ENCODE measurements at places on chromosomes 12 and 14.

DNA sequence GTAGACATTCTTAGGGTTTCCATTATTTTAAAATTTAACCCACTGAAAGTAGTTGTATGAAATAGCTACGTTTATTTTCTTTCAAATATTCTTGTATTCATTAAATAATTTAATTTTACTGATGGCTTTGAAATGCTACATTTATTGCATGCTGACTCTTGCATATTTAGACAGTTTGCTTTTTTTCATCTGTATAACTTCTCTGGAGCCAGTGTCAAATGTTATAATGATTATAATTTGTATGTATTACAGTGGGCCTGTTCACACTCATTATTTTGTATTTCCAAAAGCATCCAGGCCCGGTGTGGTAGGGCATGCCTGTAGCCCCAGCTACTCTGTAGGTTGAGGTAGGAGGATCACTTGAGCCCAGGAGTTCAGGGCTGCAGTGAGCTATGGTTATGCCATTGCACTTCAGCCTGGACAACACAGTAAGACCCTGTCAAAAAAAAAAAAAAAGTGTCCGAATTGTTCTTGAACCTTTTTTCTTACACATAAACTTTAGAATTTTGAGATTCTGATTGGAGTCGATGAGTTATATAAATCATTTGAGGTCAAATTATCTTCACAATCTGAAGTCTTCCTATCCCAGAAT lies 905 bp downstream of the ZNF84 start:
- no peak for DNase-seq

GRCh38 chr14:100900837-100901390 lies 2.6 kb downstream of the RTL1 start:
- DNase-seq: peak; percentile 79

- DNase-seq: no peak
Measured at GRCh38 chr12:34401659-34402227, 379.4 kb downstream of the ALG10 start.

DNA sequence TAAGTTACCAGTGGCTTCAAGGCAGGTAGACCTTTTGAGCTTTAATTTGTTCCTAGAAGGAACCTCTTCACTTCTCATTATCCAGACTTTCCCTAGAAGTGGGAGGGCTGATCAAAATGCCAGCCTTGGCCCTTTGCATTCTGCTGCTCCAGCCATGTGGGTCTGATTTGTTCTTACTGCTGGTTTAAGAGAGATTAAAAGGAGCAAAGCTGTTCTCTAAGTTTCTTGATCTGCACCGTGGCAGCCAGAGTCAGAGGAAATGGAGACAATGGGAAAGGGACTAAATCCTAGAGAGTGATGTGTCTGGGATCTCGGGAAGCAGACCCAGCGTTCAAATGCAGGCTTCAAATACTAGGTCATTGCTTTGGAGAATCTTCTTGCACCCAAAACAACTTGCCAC lies 759.7 kb downstream of the DIO2 start:
- no peak for DNase-seq

GRCh38 chr14:71675126-71675899 lies 256.9 kb upstream of the RGS6 start:
- peak; percentile 81 for DNase-seq

GRCh38 chr12:18476861-18477260 lies 215.5 kb downstream of the PIK3C2G start:
- DNase-seq: no peak

Measured in ELF-1 (cell line).